ENCODE measurements at places on chromosomes 1 and 21. TPM values are rescaled to one million over a fixed set of nuclear protein-coding genes. Genes with fewer than 3 reads are reported as not detected.

DNA sequence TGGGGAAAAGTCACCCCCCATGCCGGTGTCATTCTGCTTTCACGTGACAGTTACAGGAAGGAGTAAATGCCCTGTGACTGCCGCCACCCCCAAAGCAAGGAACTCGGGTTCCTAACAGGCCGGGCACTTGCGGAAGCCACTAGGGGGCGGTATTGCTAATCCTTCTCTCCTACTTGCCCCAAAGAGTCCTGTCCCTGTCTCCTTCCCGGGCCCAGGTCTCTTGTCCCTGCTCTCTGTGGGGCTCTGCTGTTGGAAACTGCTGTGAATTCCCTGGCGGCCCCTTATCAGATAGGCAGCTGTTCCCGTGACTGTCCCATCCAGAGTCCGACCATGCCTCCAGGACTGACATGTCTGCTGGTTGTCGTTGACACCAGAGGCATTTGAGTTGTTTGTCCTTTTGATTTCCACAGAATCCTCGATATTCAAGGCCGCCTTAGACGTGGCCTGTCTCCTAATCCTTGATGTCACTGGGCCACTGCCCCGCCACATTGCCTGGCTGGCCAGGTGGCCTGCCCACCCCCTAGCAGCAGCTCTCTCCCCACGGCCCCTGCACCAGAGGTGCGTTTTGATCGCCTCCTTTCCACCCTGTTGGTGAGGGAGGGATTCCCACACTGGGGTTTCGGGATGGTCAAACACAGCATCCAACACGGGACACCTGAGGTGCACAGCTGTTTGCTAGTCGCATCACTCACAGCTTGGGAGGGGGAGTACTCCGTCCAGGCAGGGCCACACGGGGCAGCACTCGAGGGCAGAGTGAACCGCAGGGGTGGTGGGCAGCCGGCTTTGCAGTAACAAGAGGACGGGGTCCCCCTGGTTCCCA, 37.3 kb downstream of the CHAF1B start:
- no peaks in the 10 kb centered on the region for H3K27me3 ChIP-seq
- H3K36me3 ChIP-seq = no peaks in the 10 kb centered on the region
- no peak overlapping the region for H3K27ac ChIP-seq

GRCh38 chr1:183721041-183721440, 67.9 kb upstream of the APOBEC4 start:
- H3K4me3 ChIP-seq = no peak overlapping the region
- no peaks in the 10 kb centered on the region for H3K27me3 ChIP-seq
- DNase-seq = no peak
- H3K36me3 ChIP-seq = no peaks in the 10 kb centered on the region
- H3K4me1 ChIP-seq = no peaks in the 10 kb centered on the region

DNA sequence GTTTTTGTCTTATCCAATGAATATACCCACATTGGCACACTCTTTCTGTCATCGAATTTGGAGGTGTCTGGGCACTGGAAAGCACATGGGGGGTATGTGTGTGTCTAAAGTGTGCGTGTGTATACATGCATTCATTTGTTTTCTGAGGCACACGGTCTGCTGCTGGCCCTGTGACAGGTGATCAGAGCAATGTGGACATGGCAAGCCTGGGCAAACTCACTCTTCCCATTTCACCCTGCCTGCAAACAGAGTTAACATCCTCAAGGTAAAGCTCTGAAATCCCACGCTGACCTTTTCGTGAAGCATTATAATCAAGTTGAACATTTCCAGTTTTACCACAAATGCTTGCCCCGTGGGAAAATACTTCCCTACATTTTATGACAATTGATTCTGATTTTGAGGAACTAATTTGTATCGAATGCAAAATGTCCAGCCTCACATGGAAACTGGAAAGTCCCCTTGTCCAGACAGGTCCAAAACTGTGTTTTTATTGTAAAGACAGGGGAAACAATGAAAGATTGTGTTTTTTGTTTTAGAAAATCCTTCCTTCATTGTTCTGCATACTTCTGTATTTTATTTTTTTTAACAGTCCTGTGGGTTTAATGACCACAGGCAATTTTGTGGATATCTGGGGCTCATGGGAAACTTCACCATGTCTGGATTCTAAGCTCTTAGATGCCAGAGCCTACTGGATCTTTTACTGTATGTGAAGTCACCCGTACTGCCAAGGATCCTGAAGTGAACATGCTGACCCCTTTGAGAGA, 160.9 kb downstream of the PBX1 start:
- no peaks in the 10 kb centered on the region for H3K36me3 ChIP-seq
- H3K27me3 ChIP-seq = no peaks in the 10 kb centered on the region
- no peaks in the 10 kb centered on the region for H3K4me1 ChIP-seq
- H3K4me3 ChIP-seq = no peak overlapping the region

MYOG gene
- not detected for total RNA-seq

HJV gene
- total RNA-seq = not detected

DNA sequence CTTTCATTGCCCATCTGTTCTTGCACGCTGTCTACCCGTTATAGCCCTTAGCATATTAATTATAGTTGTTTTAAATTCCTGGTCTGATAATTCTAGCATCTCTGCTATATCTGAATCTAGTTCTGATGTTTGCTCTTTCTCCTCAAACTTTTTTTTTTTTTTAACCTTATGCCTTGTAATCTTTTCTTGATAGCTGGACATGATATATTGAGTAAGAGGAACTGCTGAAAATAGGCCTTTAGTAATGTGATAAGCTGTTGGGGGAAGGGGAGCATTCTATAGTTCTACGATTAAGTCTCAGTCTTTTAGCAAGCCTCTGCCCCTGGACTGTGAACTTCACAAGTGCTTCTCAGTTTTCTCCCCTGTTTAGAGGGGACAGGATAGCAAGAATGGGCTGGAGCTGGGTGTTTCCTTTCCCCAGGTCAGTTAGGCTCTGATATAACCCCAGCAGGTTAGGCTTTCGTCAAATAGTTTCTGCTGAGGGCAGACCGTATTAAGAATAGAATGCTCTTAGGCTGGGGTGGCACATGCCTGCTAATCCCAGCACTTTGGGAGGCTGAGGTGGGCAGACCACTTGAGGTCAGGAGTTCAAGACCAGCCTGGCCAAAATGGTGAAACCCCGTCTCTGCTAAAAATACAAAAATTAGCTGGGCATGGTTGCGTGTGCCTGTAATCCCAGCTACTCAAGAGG, 62.2 kb downstream of the ZFYVE9 start:
- no peak overlapping the region for H3K27ac ChIP-seq
- H3K4me1 ChIP-seq = no peaks in the 10 kb centered on the region
- H3K27me3 ChIP-seq = no peaks in the 10 kb centered on the region
- H3K36me3 ChIP-seq = no peaks in the 10 kb centered on the region
- H3K4me3 ChIP-seq = no peak overlapping the region

DYRK3 gene
- 1.6 TPM for total RNA-seq

- H3K27ac ChIP-seq = no peak overlapping the region
- no peaks in the 10 kb centered on the region for H3K36me3 ChIP-seq
- no peaks in the 10 kb centered on the region for H3K27me3 ChIP-seq
- H3K4me3 ChIP-seq = no peak overlapping the region
Observed at GRCh38 chr1:66266350-66266749, 267.6 kb upstream of the SGIP1 start.

SPATA17 gene
- 0.44 TPM for total RNA-seq

DNA sequence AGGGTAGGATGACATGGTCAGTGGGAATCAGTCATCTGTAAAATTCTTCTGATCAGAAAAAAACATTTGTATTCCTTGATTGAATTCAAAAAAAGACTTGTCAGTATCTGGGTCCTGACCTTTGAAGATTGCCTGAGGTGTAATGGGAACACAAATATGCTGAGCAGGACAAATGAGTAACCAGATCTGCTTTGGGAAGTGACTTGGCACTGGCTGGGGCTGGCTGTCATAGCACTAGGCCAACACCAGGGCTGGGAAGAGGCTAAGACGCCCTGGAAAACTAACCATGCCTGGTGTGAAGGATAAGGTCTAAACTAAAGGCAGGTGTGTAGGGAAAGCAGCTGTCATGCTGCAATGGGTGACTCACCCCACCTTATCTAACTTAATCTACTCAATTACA, 452.9 kb upstream of the BEND5 start:
- no peaks in the 10 kb centered on the region for H3K4me1 ChIP-seq
- no peak overlapping the region for H3K27ac ChIP-seq
- no peak overlapping the region for H3K4me3 ChIP-seq
- no peaks in the 10 kb centered on the region for H3K27me3 ChIP-seq
- no peak for DNase-seq

DNA sequence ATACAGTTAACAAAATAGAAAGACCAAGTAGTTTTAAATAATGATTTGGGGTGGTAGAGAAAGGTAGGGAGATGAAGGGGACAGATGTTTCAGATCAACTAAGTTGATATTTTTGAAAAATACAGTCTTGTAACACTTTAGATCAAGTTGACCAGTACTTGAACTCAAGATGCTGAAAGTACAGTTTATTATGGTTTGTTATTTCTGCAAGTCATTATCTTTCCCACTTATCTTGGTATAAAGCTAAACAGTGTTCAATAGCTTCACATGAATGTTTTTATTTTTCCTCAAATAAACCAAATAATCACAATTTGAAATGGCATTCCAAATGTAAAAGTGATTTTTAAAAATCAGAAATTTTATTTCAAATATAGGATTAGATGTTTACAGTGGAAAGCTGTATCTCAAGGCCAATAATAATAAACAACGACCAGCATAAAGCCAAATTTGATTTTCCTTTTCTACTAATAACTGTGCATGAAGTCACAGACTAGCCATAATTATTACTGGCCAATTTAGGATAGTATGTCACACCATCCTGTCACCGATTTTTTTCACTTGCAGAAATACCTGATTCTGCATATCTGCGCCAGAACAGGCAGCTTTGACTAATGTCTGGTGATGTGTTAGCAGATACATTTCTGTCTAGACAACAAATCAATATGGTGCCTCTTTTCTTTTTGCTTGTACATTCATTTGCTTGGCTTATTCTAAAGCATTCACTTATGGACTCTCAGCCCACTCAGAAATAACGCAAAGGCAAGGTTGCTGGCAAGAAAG, 320.2 kb downstream of the TM2D1 start:
- H3K4me1 ChIP-seq = no peaks in the 10 kb centered on the region
- no peaks in the 10 kb centered on the region for H3K36me3 ChIP-seq
- H3K27ac ChIP-seq = no peak overlapping the region
- DNase-seq = no peak

GRCh38 chr1:73781251-73781650, 416.7 kb downstream of the LRRIQ3 start:
- H3K36me3 ChIP-seq = no peaks in the 10 kb centered on the region
- H3K4me1 ChIP-seq = no peaks in the 10 kb centered on the region
- no peaks in the 10 kb centered on the region for H3K27me3 ChIP-seq
- H3K4me3 ChIP-seq = no peak overlapping the region
- no peak for DNase-seq
- no peak overlapping the region for H3K27ac ChIP-seq

RHOU gene
- total RNA-seq = 1.5 TPM

- H3K4me3 ChIP-seq = no peak overlapping the region
- H3K27me3 ChIP-seq = no peaks in the 10 kb centered on the region
- H3K27ac ChIP-seq = no peak overlapping the region
- no peaks in the 10 kb centered on the region for H3K36me3 ChIP-seq
- H3K4me1 ChIP-seq = no peaks in the 10 kb centered on the region
- DNase-seq = peak; percentile 26
Observed at GRCh38 chr1:23657659-23658275, 33.8 kb upstream of the RPL11 start.

DNA sequence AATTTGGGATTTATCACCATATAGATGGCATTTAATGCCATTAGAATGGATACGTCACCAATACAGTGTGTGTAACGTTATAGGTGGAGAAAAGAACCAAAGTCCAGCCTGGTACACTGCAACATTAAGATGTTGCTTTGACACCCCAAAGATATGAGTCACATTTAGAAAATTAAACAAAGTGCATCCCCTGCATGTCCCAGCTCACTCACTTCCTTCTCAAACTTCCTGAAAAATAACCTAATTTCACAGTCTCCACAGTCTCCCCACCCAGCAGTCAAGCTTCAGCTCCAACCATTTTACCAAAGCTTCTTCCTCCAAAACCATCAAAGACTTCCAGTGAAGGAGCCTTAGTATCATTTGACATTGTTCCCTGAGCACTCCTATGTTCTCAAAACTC, 111.9 kb downstream of the OMA1 start:
- DNase-seq = no peak
- no peaks in the 10 kb centered on the region for H3K4me1 ChIP-seq
- no peak overlapping the region for H3K4me3 ChIP-seq

DNA sequence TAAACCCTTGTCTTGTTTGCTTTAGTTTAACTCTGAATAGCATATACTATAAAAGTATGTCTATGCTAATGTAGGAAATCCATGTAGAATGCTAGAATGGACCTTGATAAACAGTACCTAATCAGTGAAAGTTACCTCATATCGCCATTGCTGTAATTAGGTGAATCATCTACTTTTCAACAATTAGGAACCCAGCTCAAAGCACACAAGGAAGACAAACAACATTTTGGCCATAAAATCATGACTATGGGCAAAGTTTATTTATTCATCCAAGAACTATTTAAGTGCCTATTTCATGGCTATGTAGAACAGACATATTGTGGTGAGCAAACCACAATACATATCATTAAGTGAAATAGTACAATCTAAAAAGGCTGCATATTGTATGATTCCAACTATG, 1043.2 kb downstream of the BRINP3 start:
- no peak overlapping the region for H3K27ac ChIP-seq
- DNase-seq = no peak
- no peak overlapping the region for H3K4me3 ChIP-seq
- no peaks in the 10 kb centered on the region for H3K36me3 ChIP-seq
- H3K27me3 ChIP-seq = no peaks in the 10 kb centered on the region
- no peaks in the 10 kb centered on the region for H3K4me1 ChIP-seq

DNA sequence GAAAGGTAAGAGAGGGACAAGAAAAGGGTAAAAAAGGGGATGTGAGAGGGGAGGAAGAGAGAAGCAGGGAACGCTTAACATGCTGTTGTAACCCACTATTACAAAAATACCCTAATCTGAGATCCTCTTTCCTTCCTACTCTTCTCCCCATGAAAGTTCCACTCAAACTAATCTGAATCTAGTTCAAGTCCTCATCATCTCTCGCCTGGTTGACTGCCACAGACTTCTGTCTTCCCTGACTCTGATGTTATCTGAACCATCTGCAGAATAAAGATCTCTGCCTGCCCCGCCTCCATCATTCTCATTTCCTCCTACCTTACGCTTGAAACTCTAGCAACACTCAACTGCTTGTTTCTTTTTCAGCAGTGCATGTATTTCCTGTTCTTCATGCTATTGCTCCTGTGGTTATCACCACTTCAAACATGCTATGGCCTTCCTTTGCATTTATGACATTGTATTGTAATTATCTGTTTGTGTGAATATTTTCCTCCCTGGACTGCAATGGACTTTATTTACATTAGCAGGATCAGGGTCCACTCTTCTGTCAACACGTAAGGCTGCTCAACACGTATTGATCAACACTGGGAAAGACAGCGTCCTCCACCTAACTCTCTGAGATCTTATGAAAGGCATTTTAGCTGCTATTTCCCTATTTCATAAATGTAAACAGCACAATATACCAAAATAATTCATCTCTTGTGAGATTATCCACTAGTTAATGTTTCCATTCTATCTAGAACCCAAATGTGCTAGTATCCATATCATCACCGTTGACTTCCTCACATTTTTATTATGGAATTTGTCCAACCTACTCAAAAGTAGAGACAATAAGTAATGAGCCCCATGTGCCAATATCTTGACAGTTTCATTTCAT, 215.5 kb upstream of the USP25 start:
- peak; percentile 76 for DNase-seq
- no peaks in the 10 kb centered on the region for H3K27me3 ChIP-seq
- H3K36me3 ChIP-seq = no peaks in the 10 kb centered on the region
- H3K27ac ChIP-seq = peak overlapping the region; percentile 71
- H3K4me3 ChIP-seq = no peak overlapping the region
- peaks cover 32% of the 10 kb centered on the region for H3K4me1 ChIP-seq

TTC39A gene
- not detected for total RNA-seq

All from T-cell (primary cell).